Right hindlimb (tissue), 1 donor: ENCODE measurements at places on chromosomes 12 and 14.

GRCh38 chr12:75815756-75816155 is 215.8 kb downstream of the PHLDA1 start:
- DNase-seq, result no peak

DNA sequence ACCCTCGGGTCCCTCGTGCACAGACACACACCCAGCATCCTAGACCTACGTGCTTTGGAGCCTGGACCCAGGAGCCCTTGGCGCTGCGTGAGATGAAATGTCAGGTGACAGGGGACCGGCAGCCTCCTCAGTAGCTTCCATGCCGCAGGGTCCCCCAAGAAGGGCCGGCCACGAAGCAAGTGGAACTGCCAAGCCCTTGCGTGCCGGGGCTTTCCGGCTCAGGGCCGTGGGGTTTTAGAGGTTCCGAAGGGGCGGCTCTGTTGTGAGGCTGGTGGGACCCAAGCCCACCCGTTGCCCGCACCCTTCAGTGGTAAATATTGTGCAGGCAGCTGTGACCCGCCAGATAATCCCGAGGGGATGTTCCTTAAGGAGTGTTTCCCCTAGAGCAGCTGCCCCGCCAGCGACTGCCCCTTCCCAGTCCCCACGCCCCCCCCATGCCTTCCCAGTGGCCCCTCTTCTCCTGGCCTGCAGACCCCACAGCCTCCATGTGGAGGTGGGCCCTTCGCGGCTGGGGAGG is 133.7 kb downstream of the ADGRD1 start:
- peak; percentile 11 for DNase-seq

GRCh38 chr14:23569443-23570151 is 2.0 kb upstream of the AP1G2 start:
- peak; percentile 62 for DNase-seq

GRCh38 chr12:90987520-90987919 is 17.3 kb downstream of the EPYC start:
- DNase-seq, result no peak

DNA sequence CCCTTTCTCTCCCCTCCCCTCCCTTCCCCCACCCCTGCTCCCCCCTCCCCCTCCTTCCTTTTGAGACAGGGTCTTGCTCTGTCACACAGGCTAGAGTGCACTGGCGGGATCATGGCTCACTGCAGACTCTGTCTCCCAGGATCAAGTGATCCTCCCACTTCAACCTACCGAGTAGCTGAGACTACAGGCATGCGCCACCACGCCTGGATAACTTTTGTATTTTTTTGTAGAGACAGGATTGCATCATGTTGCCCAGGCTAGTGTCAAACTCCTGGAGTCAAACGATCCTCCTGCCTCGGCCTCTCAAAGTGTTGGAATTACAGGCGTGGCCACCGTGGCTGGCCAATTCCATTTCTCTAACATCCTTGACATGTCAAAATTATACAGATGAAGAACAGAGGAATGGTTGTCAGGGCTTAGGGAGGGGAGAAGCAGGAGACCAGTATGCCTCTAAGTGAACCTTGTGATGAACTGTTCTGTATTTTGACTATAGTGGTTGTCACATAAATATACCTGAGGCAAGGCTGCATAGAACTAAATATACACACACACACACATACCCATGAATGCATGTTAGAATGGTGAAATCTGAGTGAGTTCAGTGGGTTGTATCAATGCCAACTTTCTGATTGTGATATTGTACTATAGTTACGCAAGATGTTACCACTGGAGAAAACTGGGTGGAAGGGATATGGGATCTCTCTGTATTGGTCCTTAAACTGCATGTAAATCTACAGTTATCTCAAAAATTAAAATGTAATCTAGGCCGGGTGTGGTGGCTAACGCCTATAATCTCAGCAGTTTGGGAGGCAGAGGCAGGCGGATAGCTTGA is 3.6 kb upstream of the CFAP73 start:
- no peak for DNase-seq
